ENCODE measurements at places on chromosomes 12 and 14. TPM values are rescaled to one million over a fixed set of nuclear protein-coding genes. Genes with fewer than 3 reads are reported as not detected.
A peak's percentile ranks its signal among the peaks of the same experiment; 100 is the strongest.

Gene ZNF10
- total RNA-seq, result 14.1 TPM

DNA sequence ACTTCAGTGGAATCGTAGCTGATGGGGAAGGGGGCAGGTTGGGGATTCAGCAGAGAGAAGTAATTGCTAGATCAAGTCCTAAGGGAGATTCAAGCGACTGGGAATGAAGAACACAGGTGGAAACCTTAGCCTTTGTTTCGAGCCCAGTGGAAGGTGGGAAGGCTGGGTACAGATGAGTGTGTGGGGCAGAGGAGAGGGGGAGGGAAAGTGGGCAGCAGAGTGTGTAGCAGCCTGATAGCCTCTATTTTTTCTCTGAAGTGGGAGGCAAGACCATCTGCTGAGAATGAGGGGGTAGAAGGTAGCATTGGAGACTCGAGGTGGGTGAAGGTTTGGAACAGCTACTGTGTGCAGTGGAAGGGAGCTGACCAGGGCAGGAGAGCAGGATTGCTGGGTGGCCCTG lies 91.0 kb downstream of the ADCK1 start:
- ATAC-seq, result no peak

Gene COX8C
- not detected for total RNA-seq

DNA sequence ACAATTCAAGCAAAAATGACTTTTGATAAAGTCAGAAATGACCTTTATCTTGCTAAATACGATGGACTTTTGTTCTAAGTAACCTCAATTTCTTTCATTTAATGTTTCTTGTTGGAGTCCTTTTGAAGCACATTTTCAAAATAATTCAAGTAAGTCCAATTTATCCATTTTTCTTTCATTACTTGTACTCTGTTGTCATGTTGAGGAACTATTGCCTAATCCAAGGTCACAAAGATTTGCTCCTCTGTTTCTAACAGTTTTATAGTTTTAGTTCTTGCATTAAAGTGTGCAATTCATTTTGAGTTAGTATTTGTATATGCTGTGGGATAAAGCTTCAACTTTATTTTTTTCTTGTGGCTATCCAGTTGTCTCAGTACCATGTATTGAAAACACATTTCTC lies 66.7 kb downstream of the CCER1 start:
- no peak for ATAC-seq

GRCh38 chr14:64303471-64303917 lies 9.3 kb upstream of the ESR2 start:
- ATAC-seq, result no peak

- no peak for ATAC-seq
These were observed 20.2 kb downstream of the SLC2A3 start for GRCh38 chr12:7915661-7916403.

DNA sequence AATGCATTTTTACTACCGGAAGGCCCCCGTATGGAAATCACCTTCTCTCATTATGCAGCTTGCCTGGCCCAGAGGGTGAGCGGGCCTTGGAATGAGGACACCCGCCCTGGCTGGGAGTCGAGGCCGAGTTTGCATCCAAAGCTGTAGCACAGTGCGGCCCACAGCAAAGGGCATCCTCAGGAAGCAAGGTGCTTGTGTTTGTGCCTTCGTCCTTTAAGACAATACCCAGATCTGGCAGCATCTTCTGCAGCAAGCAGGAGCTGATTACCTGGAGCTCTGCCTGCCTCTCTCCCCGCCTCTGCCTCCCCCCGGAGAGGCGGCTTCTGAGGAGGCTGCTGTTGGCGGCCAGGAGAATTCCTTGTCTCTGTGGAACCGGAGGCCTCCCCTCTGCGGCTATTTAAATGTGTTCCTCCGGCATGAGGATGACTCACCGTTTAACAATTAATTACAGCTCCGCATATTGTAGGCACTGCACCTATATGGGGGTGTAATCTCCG lies 145.3 kb downstream of the CACNA1C start:
- ATAC-seq, result peak; percentile 82
